ENCODE measurements at places on chromosomes 7 and 10. TPM values are rescaled to one million over a fixed set of nuclear protein-coding genes. Genes with fewer than 3 reads are reported as not detected.

Gene CTAGE4
- total RNA-seq = 2.9 TPM

Gene ZNF783
- 9.1 TPM for total RNA-seq

Gene PTPRE
- 0.09 TPM for total RNA-seq

Gene PLEKHS1
- not detected for total RNA-seq

Gene TMEM176B
- not detected for total RNA-seq

Gene GIMAP2
- 0.98 TPM for total RNA-seq

Gene PRKCQ
- 0.08 TPM for total RNA-seq

Gene ACHE
- 0.16 TPM for total RNA-seq

Gene GJD4
- not detected for total RNA-seq

Gene CHRM2
- total RNA-seq = 26.4 TPM

Gene HERPUD2
- total RNA-seq = 11.4 TPM

- DNase-seq = no peak
Measured at GRCh38 chr7:70994176-70994575, 137.8 kb upstream of the GALNT17 start.

DNA sequence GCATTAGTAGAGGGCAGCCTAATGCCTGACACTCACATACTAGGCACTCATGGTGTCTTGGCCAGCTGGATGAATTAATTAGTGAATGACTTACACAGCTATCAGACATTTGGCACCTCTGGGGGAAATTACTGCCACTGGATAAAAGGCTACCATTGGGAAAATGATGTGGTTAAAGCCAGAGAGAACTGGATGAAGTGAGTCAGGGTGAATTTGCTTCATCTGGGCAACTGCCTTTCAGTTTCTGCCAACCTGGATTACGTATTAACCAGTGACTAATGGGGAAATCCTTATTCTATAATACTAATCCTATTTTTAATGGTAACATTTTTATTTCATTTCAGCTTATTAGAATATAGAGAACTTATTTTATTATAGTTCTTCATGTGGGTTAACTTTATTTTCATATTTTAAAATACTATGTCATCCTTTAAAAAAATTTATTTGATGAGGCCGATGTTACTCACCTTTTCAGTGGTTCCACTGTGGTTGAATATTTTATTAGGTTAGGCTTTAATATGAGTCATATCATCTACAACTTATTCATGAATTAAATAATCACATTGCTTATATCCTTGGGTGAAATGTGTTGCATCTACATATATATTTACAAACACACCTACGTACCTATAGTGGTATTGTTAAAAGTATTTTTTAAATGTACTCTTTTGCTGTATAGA is 85.6 kb upstream of the CAPZA2 start:
- DNase-seq = peak; percentile 84

DNA sequence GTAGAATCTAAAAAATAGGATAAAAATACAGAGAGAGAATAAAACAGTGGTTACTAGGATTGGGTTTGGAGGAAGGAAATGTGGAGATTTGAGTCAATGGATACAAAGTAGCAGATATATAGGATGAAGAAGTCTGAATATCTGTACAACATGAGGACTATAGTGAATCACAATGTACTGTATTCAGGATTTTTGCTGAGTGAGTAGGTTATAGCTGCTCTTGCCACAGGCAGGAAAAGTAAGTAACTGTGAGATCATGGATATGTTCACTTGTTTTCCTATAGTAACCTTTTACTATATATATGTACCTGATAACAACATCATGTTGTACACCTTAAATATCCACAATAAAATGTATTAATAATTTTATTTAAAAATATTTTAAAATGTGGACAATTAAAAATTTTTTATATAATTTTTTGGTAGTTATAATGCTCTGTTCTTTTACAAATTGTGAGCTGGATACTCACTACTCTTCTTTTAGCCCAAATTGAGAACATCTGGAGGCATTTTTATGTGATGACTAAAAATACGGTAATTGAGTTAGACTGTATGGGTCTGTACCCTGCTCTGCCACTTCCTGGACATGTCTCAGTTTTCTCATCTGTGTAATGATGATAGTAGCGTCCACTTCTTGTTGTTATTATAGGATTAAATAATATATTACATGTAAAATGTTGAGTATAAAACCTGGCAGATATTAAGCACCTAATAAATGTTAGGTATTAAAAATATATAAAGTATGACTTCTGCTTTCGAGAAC is 439.1 kb downstream of the AUTS2 start:
- peak; percentile 47 for DNase-seq

DNA sequence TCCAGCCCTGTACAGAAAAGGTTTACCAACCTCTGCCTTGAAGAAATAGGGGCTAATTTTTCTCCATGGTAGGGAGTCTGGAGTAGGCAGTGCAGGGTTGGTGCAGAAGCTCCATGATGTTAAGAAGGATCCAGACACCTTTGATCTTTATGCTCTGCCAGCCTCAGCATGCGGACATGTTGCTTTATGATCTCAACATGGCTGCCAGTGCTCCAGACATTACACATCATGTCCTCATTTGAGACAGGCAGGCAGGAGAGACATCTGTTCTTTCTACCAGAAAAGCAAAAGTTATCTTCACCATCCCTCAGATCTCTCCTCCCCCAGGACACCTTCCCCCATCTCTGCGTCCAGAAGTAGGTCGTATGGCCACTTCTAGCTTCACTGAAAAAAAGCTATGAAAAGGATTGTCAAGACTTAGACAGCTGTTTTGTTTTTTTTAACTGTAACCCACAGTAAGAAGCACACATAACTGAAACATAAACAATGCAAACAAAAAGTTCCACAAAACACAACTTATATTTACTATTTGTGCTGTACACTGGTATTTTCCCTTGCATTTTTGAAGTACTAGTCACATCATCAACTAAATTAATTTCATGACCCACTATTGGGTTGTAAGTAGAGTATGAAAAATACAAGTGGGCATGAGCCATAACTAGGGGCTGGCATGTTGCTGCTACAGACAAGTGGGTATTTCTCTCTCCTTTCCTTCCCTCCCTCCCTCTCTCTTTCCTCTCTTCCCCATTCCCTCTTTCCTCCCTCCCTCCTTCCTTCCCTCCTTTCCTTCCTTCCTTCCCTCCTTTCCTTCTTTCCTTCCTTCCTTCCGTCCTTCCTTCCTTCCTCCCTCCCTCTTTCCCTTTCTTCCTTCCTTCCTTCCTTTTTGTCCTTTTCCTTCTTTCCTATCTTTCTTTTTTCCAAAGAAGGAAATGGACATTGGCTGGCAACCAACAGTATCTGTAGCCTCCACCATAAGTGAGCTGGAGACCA is 2.6 kb upstream of the RASSF4 start:
- DNase-seq = no peak

- no peak for DNase-seq
Measured at GRCh38 chr7:155865830-155866525, 53.7 kb upstream of the SHH start.

- no peak for DNase-seq
Measured at GRCh38 chr7:45157653-45158401, at the start of gene RAMP3. TSS of gene RAMP3 (plus strand) at chr7:45157791. CDS start at chr7:45157829, 38 bp downstream.

DNA sequence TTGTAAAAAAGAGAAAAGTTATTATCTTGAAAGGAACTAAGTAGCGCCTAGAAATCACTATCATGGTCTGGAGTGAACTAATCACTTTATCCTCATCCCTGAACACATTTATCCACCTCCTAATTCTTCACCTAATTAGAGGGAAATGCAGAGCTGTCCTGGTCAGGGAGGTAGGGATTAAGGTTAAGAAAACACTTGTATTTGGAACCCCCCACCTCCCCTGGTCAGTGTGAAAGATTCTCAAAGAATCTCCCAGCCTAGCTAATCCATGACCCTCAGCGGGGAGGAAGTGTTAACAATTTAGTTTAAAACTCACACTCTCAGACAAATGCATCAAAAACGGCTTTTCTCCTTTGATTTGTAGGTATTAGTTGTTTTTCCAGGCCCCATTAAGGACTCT is 83.8 kb downstream of the FAM204A start:
- no peak for DNase-seq

DNA sequence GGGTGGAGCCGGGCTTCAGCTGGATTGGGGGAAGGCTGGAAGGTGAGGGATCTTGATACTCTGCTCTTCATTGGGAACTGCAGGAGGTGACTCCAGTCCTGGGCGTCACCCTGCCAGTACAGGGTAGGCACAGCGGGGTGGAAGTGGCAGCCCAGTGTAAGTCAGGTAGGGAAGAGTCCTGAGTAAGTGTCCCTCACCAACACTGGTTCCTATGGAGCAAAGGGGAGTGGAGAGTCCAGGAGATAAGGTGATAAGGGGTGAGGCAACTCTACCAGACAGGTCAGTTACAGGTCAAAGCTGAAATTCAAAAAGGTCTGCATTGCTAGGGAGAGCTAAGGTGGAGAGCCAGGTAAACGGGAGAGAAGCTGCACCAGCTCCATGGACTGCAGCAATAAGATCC is 145.6 kb upstream of the NFE2L3 start:
- no peak for DNase-seq

- DNase-seq = no peak
Measured at GRCh38 chr7:151694441-151694827, 174.7 kb upstream of the RHEB start.

DNA sequence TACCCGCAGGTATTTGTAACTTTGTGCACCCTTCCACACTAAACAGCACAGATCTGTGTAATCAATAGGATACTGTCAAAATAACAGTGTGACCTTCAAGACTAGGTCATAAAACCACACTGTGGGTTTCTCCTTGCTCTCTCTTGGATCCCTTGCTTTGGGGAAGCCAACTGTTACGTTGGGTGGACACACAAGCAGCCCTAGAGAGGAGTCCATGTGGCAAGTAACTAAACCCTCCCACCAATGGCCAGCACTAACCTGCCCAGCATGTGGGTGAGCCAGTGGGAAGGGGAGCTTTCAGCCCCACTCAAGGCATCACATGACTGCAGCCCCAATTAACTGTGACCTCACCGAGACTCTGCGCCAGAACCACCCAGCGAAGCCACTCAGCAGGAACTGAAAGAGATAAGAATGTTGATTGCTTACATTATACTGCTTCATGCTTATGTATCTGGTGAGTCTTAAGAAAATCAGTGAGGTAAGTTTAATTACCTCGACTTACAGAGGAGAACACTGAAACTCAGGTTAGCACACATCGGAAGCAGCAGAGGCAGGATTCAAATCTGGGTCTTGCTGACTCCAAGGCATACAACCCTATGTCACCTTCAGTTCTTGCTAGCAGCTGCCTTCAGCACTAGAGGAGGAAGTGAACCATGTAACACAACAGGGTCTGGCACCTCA is 9.4 kb upstream of the ZC3HAV1 start:
- DNase-seq = peak; percentile 14

- no peak for DNase-seq
Measured at GRCh38 chr10:96272316-96273280, 1.2 kb upstream of the BLNK start.

DNA sequence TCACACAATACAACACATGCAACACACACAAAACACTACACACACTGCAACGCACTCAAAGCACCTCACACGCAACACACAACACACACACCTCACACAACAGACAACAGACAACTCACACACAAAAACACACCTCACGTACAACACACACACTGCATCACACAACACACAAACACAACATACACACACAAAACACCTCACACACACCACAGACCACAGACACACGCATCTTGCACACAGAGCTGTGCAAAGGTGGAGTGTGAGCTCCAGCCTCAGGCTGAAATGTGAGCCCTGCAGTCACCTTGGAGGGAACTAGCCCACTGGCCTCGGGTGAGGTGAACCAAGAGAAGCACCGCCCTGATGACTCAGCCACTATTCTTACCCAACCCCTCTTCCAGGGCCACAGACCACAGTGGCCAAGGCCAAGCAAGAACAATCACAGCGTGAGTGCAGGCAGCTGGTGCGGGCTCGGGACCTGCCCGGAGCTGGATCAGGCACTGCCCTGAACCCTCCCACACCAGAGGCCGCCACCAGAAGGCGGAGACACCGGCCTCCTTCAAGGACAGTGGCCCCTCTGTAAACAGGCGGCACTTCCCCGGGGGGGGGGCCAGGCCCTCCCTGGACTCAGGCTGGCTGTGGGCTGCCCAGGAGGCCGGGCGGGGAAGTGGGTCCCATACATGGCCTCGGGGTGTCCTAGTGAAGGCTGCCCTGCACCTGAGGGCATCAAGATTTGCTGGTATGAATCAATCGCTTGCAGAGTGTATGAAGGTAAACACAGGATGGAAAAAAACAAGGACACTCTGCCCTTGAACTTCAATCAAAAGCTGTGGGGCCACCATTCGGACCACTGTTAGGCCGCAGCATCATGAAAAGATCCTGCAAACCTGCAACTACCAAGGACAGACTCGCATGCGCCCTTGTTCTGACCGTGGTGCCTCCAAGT is 106.7 kb downstream of the TNS3 start:
- peak; percentile 95 for DNase-seq

DNA sequence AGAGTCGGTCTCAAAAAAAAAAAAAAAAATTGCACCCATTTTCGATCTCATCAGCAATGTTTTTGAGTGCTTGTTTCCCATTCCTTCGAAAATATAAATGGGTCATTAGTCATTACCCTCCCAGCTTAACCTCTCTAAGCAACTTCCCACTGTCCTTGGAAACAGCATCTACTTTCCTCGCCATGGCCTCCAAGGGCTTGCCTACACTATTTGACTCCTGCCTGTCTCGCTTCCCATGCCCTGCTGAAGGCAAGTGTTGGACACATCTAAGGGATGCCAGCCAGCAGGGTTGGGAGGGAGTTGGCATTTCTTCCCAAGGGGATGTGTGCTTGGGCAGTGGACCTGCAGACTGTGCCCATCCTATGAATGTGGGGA is 12.7 kb upstream of the RHBDD2 start:
- no peak for DNase-seq

- no peak for DNase-seq
Measured at GRCh38 chr7:5470816-5471215, 47.2 kb upstream of the TNRC18 start.

DNA sequence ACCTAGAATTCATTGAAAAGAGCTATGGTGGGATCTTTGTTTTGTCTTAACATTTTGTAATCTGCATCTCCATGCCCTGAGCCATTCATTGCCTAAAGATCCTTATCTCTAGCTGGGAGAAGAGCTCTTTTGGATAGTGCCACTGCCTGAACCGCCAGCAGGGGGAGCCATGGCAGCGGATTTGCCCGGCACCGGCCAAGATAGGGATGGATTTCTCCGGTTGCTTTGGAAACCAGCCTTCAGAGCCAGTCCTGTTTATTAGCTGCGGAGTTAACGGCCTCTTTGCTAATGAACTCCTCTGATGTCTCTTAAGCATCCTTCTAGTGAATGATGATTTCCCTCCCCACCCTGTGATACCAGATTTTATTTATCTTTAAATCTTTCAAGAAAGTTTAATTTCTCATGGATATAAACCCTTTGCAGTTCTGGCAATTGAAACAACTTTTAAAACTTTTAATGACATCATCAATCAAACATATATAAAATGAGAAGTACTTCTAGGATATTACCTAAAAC is 58.2 kb upstream of the LYZL2 start:
- DNase-seq = peak; percentile 75

- DNase-seq = no peak
Measured at GRCh38 chr7:36408589-36408988, 18.9 kb downstream of the ANLN start.

DNA sequence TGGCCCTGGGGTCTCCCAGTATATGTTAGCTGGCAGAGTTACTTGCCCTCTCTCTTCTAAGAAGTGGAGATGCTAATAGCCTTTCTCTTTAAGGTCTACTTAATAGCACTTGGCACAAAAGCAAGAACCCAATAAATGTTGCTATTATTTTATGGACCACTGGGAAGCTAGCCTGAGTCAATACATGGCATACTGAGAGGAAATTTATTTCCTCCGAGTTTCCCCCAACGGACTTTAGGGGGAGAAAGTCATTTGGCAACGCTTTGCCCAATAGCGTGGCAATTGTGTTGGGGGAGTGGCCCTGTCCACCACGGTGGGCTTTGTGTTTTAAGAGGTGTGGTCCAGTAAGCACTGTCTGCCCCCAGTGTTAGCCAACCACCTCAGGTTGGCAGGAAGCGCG is 87.4 kb upstream of the SMNDC1 start:
- DNase-seq = no peak
